Heart left ventricle (tissue), 16 donors: ENCODE measurements at places on chromosomes 1 and 21. TPM values are rescaled to one million over a fixed set of nuclear protein-coding genes. Genes with fewer than 3 reads are reported as not detected.

Gene HTR1D
- not detected for total RNA-seq

Gene LPGAT1
- 19.0 TPM for total RNA-seq

Gene MARK1
- total RNA-seq = 17.6 TPM

Gene PTGFRN
- total RNA-seq = 147 TPM

Gene TMCC2
- 0.97 TPM for total RNA-seq

Gene PYGO2
- total RNA-seq = 18.7 TPM

Gene RNF223
- total RNA-seq = not detected

Gene FBLIM1
- total RNA-seq = 96.4 TPM

Gene AK5
- total RNA-seq = 0.83 TPM

Gene MMEL1
- not detected for total RNA-seq

Gene DPYD
- 7.7 TPM for total RNA-seq

Gene SPATA1
- total RNA-seq = 1.9 TPM

Gene LORICRIN
- total RNA-seq = not detected

Gene KRTAP13-2
- total RNA-seq = not detected

Gene ZNF678
- 2.2 TPM for total RNA-seq

Gene SPTA1
- total RNA-seq = 0.99 TPM

Gene AGRN
- total RNA-seq = 29.2 TPM

Gene TMEM82
- total RNA-seq = not detected
